ENCODE measurements at places on chromosomes 2 and 18.

- no peak for DNase-seq
Observed at GRCh38 chr2:120383631-120384340, 37.9 kb downstream of the INHBB start.

- peak; percentile 62 for DNase-seq
Observed at GRCh38 chr2:70086278-70086837, 919 bp upstream of the PCBP1 start.

DNA sequence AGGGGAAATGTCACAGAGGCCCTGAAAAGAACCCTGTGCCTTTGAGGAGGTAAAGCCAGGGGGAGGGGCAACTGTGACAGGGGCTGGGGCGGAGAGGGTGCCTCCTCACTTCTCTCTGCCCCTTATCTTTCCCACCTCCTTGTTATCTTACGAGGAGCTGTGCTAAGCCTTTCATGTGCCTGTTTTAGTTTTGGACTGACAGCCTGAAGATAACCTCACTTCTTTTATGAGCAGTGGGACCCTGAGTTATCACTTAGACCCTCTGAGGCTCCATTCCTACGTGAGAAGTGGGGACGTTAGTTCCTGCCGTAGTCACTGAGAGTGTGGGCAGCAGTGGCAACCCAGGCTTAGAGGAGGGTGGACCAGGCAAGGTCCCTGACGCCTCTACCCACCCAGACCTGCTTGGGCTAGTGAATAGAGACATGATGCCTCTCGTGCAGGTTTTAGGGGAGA is 39.5 kb upstream of the LBH start:
- no peak for DNase-seq

DNA sequence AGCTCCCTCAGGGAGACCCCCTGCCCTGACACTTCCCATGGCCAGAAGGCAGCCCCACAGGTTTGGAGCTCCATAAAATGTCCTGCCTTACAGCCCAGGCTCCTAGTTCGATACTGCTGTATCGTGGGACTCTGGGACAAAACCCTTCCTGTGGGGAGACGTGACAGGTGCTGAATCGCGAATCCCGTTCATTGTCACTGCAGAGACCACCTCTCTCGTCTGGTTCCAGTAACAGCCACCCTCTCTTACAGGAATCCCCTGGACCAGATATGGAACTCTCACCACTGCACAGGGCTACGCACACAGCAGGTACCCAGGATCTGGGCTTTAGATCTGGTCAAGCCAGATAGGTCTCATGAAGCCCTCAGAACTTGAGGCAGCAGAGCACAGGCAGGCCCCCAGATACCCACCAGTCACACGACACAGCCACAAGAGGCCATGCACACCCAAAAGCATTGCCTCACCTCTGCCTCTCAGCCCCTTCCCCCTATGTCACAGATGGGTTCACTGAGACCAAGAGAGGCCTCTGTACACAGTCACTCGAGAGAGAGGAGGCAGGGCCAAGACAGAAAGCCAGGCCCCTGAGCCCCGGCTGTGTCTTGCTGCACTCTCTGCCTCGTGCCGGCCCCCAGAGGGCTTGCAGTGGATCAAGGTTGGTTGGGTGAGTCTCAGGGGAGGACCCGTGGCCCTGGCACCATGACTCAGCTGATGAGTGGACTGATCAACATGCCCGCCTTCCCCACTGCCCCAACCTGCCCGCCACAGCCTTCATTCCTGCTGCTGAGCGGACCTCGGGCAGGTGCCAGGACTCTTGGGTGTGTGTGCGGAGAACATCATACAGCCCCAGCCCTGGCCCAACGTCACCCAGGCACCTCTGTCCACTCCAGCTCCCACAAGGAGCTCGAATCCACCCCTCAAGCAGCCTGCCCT is 7.6 kb downstream of the SDC1 start:
- no peak for DNase-seq

GRCh38 chr2:169036736-169037440 is 5.8 kb upstream of the ABCB11 start:
- DNase-seq: no peak

DNA sequence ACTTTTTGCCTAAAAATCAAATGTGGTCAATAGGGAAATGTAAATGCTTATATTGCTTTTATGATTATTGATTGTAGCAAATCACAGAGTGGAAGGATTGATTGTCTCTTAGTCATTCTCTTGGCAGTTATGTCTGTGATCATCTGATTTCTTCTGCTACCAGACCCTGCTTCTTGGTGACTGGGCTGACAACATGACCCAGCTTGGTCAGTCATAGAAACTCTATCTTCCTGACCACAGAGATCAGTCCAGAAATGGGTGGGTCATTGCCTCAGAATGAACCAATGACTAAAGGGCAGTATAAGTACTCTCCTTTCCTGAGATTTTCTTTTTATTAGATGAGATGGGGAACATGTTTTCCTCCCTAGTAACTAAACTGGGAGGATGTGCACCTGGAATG is 87.6 kb downstream of the MAIP1 start:
- DNase-seq: no peak

GRCh38 chr2:108449410-108450130 is 564 bp downstream of the GCC2 start:
- peak; percentile 26 for DNase-seq

- DNase-seq: no peak
Observed at GRCh38 chr2:225192869-225193268, 150.6 kb upstream of the DOCK10 start.

DNA sequence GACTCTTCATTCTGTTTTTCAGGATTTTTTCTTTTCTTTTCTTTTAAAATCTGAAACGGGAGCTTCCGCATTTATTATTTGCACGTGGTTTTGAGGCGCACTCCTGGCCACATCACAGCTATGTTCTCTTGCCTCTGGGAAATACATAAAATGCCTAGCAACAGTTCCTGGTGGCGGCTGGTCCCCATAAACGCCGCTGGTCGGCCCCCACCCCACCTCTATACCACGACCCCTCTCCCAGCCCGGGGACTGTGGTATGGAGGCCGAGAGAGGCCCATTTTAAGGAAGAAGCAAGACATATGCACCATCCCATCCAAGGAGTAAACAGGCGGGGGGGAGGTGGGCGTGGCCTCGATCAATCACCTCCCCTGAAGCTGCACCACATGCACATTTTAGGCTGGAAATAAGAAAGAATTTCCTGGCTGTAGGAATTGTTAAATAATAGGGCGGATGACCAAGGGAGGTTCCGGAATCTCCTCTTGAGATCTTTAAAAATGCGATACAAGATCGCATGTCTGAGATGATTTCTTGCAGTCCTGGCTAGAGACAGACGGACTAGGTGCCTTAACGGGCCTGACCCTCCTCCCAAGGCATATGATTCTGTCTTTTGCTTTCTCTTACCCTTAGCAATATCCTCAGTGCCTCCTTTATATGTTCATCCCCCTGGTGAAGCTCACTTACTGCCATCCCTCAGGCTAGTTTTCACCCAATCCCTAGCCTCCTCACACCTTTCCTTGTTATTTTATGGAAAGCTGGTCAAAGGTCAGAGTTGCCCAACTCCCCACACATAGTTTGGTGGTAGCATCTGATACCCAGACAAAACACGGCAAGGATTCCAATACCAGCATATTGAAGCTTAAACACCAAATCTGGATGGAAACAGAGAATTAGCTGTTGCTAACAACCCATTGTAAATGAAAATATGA is 82.4 kb downstream of the BCL2 start:
- no peak for DNase-seq

DNA sequence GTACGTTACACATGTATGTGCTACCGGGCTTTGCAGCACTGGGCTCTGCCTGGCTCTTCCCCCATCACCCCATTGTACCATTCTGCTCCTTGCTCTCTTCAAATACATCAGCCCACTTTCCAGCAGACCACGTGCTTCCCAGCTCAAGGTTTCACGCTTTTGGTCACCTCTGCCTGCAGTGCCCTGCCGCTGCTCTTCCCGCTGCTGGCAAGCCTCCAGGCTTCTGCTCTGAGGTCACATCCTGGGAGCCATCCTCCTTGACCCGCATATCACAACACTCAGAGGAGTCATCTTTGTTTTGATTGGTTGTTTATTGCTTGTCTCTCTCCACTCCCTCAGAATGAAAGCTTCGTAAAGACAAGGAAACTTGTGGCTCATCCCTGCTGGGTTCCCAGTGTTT is 34.1 kb downstream of the KIF5C start:
- DNase-seq: no peak

DNA sequence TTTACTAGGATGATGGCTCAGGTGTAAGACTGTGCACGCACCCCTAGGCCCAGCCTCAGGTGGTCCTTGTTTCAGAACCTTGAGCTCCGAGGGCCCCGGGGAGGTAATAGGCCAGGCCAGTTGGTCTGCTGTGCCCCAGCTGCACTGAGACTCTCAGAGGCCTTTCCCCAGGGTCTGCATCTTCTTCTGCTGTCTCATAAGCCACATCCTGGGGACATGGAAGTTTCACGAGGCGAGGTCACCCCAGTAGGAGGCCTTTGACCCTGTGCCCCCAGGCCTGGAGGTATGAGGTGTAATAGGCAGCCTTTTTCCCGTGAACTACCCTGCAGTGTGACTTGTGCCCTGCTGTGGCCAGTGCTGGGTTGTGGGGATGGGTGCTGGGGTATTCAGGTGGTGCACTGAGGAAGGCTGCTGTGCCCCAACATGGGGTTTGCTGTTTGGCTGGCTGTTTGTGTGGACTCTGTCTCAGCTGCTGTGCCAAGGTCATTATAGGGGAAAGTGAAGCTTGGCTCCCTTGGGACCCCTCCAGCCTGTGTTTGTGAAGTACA is 6.9 kb downstream of the OXER1 start:
- DNase-seq: no peak

GRCh38 chr18:21054252-21054821 is 57.3 kb downstream of the ROCK1 start:
- no peak for DNase-seq

- no peak for DNase-seq
Observed at GRCh38 chr2:24438106-24438505, 52.9 kb upstream of the NCOA1 start.

DNA sequence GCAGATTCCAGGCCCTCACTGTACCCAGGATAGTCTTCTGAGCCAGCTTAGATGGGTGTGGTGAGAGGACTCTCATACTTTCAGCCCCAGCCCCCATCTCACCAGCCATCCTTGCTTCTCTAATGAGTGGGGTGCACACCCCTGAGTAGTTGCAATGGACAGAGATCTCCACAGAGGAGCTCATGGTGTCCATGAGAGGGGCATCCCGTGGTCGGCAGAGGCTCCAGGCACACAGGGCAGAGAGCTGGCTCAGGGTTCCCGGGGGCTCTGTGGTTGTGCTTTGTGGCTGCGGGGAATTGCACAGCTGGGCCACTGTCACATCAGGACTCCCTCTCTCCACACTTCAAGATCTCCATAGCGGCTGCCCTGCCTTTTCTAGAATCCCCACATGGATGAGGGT is 226.0 kb upstream of the PXDN start:
- no peak for DNase-seq

DNA sequence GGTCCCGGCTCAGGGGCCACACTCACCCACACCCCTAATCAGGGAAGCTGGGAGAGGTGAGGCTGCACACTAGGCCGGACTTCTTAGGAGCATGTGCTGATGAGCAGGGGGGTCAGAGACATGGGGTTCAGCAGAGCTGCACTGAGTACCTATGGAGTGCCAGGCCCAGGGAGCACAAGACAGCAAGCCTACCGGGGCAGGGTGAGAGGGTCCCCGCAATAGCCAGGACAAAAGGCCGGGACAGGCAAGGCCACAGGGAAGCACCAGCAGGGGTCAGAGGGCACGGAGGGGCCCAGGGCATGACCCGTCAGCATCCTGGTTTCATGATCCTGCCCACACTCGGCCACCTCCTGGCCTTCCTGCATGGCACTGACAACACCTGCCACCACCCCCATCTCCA is 73.5 kb downstream of the TNS1 start:
- no peak for DNase-seq

GRCh38 chr2:178143481-178143880 is 31.2 kb downstream of the RBM45 start:
- DNase-seq: no peak

GRCh38 chr2:238655974-238656722 is 191.7 kb upstream of the TWIST2 start:
- no peak for DNase-seq

DNA sequence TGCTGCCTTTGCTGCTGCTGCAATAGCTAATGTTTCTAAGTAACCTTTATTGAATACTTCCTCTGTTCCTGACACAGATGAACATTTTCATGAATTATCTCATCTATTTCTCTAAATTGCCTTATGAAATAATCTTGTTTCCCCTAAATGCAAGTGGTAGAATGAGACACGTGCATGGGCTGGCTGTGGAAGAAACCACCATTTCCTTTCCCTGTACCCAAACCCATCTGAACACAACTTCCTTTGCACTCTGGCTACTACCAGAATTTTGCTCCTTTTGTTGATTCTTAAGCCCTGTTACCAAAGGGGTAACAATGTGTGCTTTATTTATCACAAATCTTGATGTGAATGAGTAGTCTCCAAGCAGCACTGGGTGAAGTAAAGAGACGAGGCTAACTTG is 29.2 kb downstream of the AKAIN1 start:
- DNase-seq: no peak

DNA sequence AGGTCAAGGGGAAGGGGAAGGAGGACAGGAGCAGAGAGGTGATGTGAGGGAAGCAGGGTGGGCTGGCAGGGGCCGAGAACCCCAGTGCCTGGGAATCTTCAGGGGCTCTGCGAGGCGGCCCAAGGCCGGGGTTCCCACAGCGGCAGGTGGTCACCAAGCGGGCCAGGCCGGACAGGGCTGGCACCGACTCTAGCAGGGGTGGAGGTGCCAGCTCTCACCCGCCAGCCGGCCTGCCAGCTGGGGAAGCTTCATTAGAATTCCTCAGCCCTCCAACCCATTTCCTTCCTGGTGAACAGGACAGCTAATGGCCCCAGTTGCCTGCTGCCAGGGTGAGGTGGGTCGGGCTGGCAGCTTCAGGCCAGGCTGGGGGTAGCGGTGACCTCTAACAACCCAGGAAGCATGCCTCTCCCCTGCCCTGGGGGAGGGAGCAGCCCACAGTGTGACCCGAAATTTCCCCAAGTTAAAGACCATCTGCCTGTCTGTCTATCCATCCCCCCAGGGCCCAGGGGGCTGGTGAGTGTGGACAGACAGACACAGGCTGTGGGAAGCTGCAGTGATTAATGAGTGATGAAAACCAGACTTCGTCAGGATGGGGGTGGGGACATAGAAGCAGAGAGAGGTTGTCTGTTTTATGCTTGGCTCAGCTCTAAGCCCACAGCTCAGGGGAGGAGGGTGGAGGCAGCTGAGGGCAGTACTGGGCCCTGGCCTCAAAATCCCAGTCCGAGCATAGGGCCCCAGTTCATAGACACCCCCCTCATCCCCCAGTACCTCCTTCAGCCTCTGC is 144.1 kb downstream of the ZFP36L2 start:
- no peak for DNase-seq

DNA sequence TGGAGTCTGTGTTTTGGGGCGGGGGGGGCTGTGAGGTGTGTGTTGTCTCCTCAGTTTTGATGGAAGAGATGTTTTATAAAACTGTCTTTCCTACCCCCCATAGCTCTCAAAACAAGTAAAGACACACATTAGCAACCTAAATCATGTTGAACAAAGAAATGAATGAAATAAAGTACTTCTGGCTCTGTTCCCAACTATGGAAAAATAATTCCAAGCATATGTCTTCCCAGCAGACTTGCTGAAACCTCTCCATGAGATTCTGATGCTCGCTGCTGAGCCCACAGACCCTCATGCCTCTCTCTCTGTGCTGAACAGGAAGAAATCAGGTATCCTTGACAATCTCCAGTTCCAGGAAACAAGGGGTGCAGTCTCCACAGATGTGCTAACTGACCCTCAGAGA is 226.7 kb upstream of the KLHL29 start:
- DNase-seq: no peak

Data from effector CD4-positive, alpha-beta T cell (primary cell).